ENCODE measurements at places on chromosomes 3 and 15.

GRCh38 chr3:117192888-117193287 is 483.3 kb downstream of the TUSC7 start:
- no peak for DNase-seq

GRCh38 chr3:66692766-66693150 is 191.9 kb upstream of the LRIG1 start:
- DNase-seq, result no peak

DNA sequence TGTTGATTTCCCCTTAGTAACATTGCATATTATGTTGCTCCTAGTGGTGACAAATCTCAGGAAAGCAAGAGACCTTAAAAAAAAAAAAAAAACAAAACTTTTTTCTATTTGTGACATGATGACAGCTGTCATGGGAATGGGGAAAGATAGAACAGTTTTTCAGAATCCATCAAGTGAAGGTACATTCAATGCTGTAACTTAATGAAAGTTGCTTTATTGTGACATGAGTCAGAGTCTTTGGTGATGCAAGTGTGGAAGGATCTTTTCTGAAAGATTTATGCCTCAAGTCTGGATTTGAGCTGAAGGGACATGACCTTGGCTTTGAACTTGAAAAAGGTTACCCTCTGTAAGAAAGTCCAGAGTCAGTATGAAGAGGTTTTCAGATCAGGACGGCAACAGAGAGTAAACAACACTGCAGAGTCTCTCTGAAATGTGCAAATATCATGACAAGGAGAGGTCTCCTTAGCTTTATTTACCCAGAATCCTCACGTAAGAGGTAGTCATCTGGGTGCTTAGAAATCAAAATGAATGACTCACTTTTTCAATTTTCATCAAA is 424.7 kb downstream of the CNTN4 start:
- DNase-seq, result no peak

GRCh38 chr15:61835496-61836106 is 224.6 kb downstream of the VPS13C start:
- peak; percentile 61 for DNase-seq

DNA sequence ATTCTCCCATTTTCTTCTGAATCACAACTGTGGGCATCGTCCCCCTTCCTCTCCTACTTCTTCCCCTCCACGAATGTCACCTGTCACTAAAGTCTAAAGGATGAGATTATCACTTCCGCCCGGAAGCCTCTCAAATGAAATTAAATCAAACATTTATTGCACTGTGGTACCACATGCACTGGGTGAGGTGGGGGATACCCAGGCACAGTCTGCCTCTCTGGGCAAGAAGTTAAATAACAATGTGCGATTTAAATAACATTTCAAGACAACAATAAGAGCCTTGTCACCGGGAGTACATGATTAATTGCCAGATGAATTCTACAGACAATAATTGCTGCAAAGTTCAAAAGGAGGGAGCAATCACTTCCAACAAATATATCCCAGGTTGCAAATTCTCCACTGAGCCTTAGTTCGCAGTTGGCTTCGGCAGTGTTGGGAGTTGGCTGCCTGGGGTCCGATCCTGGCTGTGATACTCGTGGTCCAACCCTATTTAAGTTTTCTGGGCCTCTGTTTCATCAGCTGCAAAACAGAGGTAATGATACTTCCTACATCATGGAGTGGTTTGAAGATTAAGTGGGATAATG is 77.7 kb downstream of the FOXP1 start:
- no peak for DNase-seq

GRCh38 chr3:29050155-29050554 is 230.7 kb upstream of the RBMS3 start:
- DNase-seq, result no peak

GRCh38 chr3:57003676-57004075 is 56.8 kb upstream of the SPATA12 start:
- DNase-seq, result no peak

GRCh38 chr3:60133269-60134162 is 1083.7 kb upstream of the CFAP20DC start:
- no peak for DNase-seq

- no peak for DNase-seq
These were observed 150.0 kb downstream of the GHSR start for GRCh38 chr3:172298247-172298646.

DNA sequence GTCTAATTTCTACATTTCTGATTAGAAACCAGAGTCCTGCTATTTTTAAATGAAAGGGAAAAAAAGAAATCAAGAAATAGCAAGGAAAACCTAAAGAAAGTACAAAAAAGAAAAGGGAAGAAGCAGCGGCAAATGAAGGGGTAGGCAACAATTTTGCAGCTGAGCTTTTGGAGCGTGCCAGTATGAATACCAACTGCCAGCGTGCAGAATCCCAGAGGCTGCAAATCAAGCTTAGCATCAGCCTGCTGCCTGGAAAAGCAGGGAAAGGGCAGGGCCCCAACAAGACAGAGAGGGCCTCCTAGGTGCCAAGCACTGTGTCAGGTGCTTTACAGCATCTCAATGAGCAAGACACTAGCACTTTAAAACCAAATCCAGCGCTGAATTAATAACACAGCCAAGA is 176.8 kb downstream of the STT3B start:
- DNase-seq, result no peak

DNA sequence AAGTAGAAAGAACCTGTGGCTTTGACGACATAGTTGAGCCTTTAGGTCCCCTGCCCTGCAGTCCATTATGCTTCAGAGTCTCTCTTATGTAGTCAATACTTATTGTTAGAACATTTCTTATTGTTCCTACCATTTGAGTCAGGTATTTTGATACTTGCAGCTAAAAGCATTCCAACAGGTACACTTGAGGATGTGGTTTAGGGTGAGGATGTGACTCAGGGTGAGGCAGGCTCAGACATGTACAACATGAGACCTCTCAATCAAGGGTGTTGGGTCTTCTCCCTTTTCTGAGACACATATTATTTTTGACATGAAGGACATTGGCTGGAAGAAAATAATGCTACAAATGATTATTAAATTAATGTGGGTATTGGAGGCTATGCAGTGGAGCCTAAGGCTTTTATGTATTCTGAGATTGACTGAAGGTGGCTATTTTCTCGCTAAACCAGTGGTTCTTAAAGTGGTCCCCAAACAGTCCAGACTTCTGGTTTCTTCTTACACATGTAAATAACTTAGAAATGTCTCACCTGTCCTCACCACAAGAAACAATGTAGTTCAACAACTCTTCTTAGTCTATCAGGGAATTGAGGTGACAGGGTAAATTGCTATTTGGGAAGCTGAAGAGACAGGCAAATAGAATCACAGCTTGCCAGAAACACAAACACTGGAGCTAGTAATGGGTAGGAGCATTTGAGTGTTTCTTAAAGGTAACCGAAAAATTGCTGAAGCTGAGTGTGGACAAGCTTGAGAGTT is 135.5 kb upstream of the ZPLD1 start:
- DNase-seq, result no peak

GRCh38 chr3:131811481-131811880 is 223.3 kb downstream of the CPNE4 start:
- DNase-seq, result no peak

- DNase-seq, result no peak
These were observed 295.8 kb upstream of the THBS1 start for GRCh38 chr15:39285071-39285470.

DNA sequence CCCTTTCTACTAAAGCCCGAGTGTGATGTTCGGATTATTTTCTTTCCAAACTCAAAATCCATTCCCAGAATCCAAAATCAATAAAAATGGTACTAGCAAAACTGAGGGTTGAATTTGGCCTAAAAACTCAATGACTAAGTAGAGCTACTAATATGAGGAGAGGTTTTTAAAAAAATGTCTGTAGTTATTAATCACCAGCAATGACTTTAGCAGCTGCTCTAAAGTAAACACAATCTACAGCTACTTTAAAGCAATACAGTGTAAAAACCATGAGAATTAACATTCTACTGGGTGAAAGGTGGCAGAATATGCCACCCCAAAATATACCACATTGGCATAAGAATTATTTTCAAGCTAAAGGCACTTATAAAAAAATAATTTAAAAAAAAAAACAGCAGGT is 23.5 kb downstream of the FHIT start:
- DNase-seq, result no peak

- no peak for DNase-seq
These were observed 188.4 kb downstream of the SATB1 start for GRCh38 chr3:18236726-18237125.

- DNase-seq, result no peak
These were observed 165.1 kb downstream of the PPM1L start for GRCh38 chr3:160921020-160921635.

GRCh38 chr3:185653949-185654757 is 68.1 kb downstream of the SENP2 start:
- no peak for DNase-seq

GRCh38 chr3:14431917-14432834 is 29.8 kb downstream of the SLC6A6 start:
- peak; percentile 97 for DNase-seq

DNA sequence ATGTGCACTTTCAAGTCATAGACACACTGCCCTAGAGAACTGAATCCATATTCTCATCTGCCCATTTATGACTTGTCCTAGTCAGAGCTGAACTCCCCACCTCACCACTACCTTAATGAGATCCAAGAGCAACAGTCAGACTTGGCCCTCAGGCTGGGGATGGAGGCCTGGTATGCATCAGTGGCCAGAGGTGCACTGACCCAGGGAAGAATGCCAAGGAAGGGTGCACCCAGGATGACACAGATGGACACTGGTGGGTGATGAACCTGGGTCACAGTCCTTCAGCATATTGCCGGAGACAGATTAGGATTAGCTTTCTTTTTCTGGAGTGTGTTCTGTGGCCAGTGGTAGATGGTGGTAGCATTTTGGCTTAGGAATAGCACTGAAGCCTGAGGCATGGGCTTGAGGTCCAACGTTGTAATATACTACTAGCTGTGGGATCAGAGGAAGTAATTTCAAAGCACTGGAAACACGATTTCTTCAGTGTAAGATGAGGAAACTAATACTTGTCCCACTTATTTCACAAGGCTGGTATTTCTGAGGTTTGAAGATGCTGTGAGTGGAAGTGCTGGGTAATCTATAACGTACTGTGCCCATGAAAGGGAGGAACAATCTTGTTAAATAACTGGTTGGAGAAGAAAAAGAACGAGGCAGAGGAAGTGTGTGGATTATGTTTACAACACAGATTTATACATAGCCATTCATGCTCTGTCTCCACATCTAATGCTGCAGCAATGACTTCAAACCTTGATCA is 265.0 kb downstream of the THRB start:
- no peak for DNase-seq

- DNase-seq, result no peak
These were observed 197.7 kb downstream of the CD47 start for GRCh38 chr3:107892955-107893624.

- no peak for DNase-seq
These were observed 1249.8 kb downstream of the NSUN3 start for GRCh38 chr3:95312650-95313049.

GRCh38 chr3:52441772-52442332 is 3.1 kb downstream of the SEMA3G start:
- no peak for DNase-seq

GRCh38 chr3:141557961-141558706 is 71.3 kb downstream of the RASA2 start:
- no peak for DNase-seq

- DNase-seq, result no peak
These were observed 116.9 kb downstream of the NFKBIZ start for GRCh38 chr3:101966226-101966625.

- no peak for DNase-seq
These were observed 164.5 kb downstream of the SUCNR1 start for GRCh38 chr3:152037953-152038352.

- DNase-seq, result no peak
These were observed 61.1 kb downstream of the DUT start for GRCh38 chr15:48392356-48392755.

- DNase-seq, result peak; percentile 36
These were observed 24.5 kb downstream of the IQGAP1 start for GRCh38 chr15:90412356-90413194.

DNA sequence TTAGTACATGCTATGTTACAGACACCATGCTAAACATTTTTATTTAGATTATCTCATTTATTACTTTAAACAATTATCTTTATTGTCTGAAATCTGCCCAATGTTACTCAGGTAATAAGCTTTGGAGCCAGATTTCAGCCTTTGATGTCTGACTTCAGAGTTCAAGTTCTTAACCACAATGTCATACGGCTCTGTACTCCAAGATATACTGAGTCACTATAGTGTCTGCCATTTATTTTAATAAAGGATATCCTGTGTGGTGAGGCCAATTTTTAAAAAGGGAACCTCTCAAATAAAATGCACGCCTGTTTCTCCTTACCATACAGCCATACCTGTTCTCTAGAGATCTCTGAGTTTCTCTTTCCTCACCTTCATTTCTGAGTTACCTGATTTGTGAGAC is 193.1 kb downstream of the EPHA3 start:
- DNase-seq, result no peak

DNA sequence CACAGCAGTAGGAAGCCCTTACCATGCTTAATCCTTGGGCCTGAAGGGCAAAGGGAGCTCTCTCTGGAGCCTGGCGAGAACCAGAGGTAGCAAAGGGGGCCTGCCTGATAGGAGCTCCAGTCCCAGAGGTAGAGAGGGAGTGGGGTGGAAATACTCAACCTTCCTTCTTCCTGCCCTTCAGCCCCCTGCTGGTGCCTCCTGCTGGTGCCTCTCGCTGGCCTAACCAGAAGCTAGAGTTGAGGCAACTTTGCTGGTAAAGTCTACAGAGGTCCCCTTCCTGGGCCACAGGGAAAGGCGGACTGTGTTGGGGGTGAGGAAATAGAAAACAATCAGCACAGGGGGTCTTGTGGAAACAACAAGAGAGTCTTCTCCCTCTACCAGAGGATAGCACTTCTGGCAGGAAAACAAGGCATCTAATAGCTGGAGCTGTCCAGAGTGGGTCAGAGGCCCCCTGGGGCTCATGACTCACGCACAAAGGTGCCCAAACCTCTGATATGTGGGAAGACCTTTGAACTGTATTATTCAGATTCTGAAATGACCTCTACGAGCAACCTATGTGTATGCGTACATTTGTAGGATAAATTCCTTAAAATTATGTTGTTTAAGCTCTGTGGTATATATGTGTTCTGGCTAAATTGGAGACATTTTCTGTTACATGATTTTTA is 133.9 kb downstream of the LRRC28 start:
- no peak for DNase-seq

- DNase-seq, result no peak
These were observed 69.5 kb upstream of the KCNAB1 start for GRCh38 chr3:156050918-156051317.

DNA sequence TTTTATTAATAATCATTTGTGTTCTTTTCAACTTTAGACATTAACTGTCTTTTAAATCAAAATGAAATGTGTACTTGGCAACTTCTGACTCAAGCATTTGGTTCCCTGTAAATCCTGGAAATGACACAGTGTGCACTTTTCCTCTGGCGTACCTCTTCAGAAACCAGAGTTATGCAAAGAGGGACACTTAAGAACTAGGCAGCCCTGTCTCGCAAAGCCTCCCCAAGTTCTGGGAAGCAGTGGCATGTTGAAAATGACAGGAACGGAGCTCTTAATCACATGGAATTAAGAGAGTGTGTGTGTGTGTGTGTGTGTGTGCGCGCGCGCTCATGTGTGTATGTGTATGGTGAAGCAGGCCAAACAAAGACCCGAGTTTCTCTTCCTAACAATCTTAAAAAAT is 707.4 kb downstream of the MECOM start:
- DNase-seq, result no peak

- no peak for DNase-seq
These were observed at the start of gene MRAS for GRCh38 chr3:138347960-138348753. TSS of gene MRAS (plus strand) at chr3:138348579. CDS start at chr3:138372884, 24,305 bp downstream.

- no peak for DNase-seq
These were observed 64.9 kb upstream of the SUCLG2 start for GRCh38 chr3:67719333-67719732.
